ENCODE measurements at places on chromosomes 2 and 18.

- no peak for DNase-seq
Observed at GRCh38 chr2:99974682-99975375, 167.6 kb downstream of the AFF3 start.

DNA sequence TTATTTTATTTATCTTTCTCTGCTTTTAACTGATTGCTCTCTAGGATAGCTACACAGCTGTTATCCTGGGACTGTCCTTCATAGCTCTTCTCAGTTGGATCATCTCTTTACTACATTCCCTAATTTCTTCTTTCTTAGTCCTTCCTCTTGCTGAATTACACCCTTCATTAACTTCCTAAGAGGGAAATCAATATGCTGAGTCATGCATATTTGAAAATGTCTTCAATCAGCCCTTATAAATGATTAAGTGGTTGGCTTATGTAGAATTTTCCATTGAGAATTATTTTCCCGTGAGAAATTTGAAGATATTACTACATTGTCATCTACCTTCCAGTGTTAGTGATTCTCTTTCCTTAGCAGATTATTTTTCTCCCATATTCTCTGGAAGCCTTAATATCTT is 214.2 kb downstream of the SOCS6 start:
- no peak for DNase-seq

GRCh38 chr2:230908595-230909191 is 16.3 kb downstream of the GPR55 start:
- DNase-seq, result no peak

DNA sequence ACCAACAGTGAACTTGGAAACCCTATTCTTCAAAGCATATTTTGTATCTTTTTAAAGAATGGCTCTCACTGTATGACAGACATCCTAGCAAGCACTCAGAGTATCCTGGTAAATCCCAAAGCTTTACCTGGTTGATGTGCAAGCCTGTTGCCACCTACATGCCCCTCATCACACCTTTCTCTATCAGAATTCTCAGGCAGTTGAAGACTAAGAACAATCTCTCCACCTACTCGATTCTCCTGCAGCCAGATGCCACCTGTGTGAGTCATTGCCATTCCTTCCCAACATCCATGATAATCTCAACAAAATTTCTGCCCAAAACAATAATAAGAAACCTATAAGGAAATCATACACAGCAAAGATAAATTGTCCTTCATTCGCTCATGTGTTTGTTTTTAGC is 659.8 kb downstream of the BCL11A start:
- no peak for DNase-seq

GRCh38 chr18:22639026-22639463 is 221.3 kb upstream of the CTAGE1 start:
- no peak for DNase-seq
